ENCODE measurements at places on chromosomes 7 and 10.
A peak's percentile ranks its signal among the peaks of the same experiment; 100 is the strongest.

DNA sequence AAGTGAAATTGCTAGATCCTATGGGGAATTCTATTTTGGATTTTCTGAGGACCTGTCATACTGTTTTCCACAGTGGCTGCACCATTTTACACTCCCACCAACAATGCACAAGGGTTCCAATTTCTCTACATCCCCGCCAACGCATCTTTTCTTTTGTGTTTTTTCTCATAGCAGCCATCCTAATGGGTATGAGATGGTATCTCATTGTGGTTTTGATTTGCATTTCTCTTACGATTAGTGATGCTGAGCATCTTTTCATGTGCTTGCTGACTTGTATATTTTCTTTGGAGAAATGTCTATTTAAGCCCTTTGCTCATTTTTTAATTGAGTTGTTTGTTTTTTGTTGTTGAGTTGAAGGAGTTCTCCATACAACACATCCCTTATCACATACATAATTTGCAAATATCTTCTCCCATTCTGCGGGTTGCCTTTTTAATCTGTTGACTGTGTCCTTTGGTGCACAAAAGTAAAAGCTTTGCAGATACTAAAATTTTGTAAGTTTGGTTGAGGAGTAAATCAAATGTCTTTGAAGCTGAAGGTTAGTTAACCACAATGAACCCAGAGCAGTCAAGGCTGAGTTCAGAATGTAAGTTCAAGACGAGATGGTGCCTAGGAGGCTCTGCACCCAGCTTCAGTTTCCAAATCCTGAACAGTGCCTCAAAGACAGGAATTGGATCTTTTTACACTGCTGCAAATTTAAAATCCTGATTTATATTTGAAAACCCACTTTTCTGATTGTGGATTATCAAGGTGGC lies 195.4 kb downstream of the COBL start:
- no peak for DNase-seq

GRCh38 chr7:23020742-23021401 lies 6.9 kb upstream of the HYCC1 start:
- no peak for DNase-seq

- no peak for DNase-seq
Observed at GRCh38 chr10:30786131-30786530, 156.6 kb upstream of the LYZL2 start.

DNA sequence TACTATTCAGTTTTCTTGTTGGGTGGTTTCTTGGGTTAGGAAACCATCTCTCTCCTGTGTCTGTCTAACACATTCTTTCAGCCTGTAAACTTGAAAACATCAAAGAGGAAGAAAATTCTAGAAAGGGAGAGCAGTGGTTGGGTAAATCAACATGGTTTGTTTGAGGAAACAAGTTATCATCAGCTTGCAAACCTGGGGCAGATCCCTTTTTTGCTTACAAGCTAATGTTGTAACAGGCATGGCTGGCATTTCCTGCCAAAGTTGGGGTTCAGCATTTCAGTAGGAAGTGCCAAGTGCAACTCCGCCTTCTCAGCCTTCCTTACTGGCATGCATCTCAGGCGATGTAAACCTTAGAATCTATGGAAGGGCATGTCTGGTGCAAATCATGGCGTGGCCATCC lies 112.6 kb downstream of the EEPD1 start:
- DNase-seq: no peak

DNA sequence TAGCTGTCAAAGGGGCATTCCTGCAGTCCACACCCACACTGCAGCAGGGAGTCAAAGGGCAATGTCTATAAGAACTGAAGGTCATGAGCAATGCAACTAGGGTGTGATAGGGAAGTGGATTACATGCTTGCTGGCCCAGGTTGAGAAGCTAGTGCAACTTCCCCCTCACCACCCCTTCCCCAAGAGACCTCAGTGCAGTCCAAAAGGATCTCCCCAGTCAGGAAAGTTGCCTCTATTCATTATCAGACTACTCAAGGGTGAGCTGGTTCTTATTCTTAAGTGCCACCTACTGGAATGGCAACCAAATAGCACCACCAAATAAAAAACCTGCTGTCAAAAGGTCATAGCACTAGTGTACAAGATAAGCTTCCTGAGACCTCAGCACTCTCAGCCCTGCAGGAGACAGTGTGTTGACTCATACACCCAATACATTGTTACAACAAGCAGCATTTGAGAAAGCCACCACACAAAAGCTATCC lies 28.2 kb downstream of the MTERF1 start:
- DNase-seq: no peak

GRCh38 chr7:34036051-34036920 lies 130.9 kb downstream of the BMPER start:
- peak; percentile 65 for DNase-seq

DNA sequence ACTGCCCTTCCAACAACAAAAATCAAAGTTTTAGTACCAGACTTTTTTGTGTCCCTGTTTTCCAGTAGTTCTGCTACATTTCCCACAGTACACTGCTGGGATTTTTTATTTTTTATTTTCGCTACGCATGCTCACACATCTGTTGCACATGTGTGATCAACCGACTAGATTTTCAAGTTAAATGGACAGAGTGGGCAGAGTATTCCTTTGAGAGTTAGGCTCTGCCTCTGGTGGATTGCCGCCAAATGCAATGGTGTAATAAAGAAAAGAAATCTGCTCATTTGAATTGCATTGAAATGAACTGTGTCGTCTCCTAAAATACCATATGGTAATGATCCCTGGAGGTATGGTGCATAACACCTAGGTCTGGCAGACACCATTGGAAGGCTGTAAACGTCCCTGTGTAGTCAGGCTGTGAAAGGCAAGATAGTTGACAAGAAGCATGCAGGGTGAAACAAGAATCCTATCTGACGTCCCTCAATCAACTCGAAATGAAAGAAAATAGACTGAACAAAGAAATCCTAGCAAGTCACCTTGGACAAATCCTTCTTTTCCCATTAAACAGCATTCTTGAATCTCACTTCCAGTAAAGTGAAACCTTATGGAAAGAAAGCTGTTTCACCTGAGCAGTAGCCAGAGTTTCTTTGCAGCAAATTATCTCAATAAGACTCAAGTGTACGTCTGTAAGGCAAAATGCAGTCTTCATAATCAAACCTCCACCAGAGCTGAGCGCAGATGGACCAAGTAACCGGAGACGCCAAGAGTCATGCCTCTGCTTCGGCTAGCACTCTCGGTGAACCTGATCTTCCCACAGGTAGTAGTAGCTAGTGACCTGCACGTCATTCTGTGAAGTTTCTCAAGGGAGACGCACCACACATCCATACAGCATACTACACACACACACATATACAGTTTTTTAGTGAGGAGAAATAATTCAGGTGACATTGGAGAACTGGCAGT lies 357.3 kb downstream of the CRPPA start:
- DNase-seq: no peak

GRCh38 chr7:78395298-78396036 lies 596.9 kb downstream of the PHTF2 start:
- DNase-seq: no peak

All from Peyer's patch (tissue), 4 donors.